NCI-H1092 (cell line): ENCODE measurements at places on chromosomes 4 and X.

DNA sequence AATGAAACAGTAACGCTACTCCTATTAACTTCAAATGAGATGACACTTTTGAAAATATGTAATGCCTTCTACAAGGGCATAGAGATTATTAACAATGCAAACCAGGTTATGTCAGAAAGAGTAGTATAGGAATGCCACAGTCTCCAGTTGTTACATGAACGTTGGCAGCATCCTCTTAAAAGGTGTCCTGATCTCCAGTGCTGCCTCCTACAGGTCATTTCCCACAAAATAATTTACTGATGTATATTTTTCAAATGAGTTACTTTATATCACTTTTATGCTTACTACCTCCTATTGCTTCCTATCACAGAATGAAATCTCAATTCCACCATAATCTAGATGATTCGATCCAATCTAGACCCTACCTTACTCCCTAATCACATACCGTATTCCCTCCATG, 195.2 kb upstream of the EPHA5 start:
- no peak for DNase-seq

GRCh38 chrX:34917146-34917545, 25.4 kb upstream of the FAM47B start:
- no peak for DNase-seq

DNA sequence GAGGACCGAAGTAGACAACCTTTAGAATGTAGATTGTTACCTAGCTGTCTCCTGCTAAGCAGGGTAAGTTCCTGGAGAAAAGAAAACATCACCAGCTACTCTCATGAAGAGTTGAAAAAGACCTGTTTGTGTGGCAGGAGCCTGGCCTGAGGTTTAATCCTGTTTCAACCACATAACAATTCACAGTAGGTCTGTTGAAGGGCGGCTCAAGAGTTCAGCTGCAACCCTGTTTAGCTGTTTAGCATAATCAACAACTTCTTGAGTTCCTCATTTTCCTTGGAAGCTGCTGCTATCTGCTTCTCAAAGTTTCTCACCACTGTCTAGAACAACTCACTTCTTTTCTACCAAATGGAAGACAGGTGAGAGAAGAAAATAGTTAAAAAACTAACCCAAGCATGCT, 170.4 kb upstream of the TET2 start:
- no peak for DNase-seq

- DNase-seq: no peak
Observed at GRCh38 chrX:22800360-22800759, 199.4 kb upstream of the DDX53 start.

DNA sequence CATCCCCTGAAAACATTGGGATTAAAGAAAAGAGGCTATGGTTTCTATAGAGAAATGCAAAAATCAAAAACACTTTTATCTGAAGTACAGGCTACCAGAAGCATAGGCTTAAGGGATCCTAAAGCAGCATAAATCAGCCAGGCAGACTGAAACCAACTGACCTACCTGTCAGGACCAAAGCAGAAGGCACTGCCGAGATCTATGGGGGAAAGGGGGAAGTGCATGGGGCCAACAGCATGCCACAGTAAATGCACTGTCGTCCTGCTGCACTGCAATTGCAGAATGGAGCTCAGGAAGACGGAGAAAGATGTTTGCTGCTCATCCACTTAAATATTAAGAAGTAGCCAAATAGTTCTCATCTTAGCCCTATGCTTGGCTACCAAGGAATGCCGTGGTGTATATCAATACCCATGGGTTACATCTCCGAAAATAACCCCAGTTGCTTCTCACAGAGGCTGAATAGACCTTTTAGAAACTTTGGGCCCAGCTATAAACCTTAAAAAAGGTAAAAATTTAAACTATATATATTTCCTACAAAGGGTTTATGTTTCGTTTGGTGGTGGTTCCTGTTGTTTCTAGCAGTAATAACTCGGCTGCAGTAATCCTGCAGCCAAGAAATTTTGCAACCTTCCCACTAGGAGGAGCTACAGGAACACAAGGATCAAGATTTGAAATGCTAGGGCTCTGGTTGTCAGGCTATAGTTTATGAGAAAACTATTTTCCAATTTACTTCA, 312.2 kb upstream of the DIAPH2 start:
- DNase-seq: no peak

- DNase-seq: no peak
Observed at GRCh38 chrX:10922159-10922558, 189.0 kb upstream of the HCCS start.

- no peak for DNase-seq
Observed at GRCh38 chr4:31291238-31291637, 571.1 kb downstream of the PCDH7 start.

DNA sequence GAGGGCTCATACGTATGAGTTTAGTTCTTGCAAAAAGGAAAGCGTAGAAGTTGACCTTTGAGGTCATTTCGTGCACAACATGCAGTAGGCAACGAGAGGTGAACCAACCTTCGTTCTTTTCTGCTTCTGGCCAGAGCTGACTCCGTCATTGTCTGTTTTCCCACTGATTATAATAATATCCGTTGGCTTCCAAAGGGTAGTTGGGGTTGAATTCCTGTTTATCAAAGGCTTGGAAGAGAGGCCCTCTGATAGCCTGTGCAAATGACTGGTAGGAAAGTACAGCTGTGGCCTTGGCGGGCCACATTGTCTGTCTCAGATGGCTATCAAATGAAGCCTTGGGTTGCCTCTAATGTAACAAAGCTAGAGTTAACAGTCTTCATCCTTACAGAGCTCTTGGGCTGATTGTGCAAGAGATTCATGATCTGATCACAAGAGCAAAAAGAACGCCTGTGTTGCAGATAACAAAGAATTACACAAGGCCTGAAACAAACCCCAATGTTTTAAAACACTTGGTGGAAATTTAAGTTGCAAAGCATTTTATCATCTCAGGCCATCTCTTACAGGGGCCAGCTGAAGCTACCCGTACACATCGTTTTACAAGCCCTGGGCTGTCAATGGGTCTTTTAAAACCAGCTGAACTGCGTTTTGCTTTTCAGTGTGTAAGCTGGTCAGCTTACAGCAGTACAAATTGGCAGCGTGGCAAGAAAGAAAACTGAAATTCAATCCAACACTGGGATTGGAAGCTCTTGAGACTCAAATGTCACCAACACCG, 46.1 kb upstream of the FAM9C start:
- DNase-seq: no peak

DNA sequence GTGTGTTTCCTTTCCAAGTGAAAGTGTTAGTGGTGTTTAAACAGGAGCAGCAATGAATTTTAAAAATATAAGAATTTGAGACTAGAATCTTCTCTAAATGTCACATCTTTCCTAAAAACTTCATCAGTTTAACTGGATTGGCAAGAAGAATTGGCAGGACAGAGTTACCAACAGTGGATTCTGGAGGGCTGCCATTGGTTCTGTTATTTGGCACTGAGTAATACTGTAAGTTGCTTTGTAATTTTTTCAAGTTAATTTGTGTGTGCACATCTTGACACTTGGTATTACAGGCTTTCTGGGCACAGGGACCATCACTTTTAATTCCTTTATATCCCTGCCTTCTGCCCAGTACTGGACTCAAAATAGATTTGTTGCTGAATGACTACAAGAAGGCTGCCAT, 4.5 kb upstream of the GPRIN3 start:
- no peak for DNase-seq

GRCh38 chr4:72311291-72311690, 257.7 kb downstream of the ADAMTS3 start:
- DNase-seq: no peak

DNA sequence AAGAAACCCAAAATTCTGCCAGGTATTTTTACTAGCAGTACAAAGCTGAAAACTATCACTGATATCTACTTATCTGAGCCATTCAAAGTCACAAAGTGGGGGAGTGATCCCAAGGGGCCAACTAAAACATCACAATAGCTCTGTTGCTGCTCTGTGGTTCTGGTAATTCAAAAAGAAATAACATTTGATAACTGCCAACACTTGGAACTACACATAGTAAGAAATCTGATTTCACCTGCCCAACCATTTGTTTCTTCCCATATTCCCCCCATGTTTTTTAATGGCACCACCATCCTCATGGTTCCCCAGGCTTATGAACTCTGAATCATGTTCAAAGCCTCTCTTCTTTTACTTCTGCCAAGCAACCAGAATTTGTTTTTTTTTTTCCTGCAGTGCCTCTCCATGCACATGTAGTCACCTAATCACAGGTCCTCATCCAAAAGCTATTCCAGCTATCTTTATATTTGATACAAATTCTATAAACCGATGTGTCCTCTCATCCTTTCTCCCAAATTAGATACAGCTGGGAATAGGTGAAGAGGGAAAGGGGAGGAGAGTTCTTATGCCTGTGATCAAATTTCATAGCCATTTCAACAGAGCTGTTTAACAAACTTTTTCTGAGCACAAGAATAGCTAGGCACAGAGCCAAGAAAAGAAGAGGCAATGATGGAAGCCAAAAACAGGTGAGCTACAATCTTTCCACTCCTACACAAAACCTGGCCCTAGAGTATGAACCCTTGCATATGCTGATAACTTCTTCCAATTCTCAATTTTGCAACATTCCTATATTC, 7.7 kb downstream of the AMMECR1 start:
- DNase-seq: no peak

GRCh38 chr4:73743795-73744194, 3.4 kb downstream of the CXCL8 start:
- no peak for DNase-seq

- DNase-seq: no peak
Observed at GRCh38 chrX:109862433-109862832, 129.4 kb upstream of the ACSL4 start.

GRCh38 chr4:108385076-108385475, 216.3 kb upstream of the LEF1 start:
- DNase-seq: no peak

GRCh38 chr4:185312699-185313098, 83.0 kb downstream of the LRP2BP start:
- DNase-seq: no peak
